HS-27A (cell line): ENCODE measurements at places on chromosomes 7 and 10.
A peak's percentile ranks its signal among the peaks of the same experiment; 100 is the strongest.

DNA sequence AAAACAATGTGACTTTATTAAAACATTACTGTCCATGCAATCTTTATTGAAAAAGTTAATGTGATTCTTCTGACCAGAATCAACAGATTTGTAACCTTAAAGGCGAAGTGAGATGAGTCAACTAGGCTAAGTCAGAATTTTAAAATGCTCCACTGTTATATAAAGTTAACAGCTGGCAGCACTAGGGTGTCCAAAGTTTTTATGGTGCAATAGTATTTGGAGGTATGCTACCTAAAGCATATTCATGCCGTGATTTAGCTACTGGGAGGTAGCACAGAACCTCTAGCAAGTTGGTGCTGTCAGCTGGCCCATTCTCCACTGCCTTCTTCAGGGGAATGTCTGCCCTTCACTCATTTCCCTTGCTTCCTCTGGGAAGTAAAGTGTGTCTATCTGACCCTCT lies 126.7 kb downstream of the RAPGEF5 start:
- no peak for DNase-seq

DNA sequence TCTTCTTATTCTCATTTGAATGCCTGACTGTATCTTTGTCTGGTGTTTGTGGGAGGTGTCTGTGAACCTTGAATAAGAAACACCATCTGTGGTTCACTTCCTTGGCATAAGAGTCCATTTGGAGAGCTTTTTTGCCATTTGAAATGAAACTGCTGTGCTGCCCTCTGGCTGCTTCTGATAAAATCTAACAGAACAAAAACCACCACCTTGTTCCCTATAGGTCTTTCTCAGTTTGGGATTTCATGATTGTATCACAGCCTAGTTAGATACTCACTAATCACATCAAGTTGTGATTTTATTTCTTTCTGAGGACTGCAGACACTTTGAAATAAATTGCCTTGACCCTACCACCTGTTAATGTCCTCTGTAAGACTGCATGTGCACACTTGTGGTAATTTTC lies 102.7 kb upstream of the FAM13C start:
- no peak for DNase-seq

- DNase-seq = no peak
These were observed 10.4 kb downstream of the JCAD start for GRCh38 chr10:30048768-30049517.

DNA sequence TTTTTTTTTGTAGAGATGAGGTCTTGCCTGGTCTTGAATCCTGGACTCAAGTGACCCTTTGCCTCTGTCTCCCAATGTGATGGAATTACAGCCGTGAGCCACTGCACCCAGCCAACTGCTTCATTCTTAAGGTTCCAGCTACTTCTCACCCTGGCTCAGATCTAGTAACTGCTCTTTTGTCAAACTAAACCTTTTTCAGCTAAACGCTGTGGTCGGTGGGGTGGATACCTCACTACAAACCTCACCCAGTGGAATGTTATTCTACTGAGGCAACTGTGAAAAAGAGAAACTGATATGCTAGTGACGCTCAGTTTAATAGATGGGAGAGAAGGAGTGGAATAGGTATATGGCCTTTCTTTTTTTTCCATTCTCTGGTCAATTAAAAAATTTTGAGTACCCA lies 1.7 kb upstream of the MRLN start:
- no peak for DNase-seq

DNA sequence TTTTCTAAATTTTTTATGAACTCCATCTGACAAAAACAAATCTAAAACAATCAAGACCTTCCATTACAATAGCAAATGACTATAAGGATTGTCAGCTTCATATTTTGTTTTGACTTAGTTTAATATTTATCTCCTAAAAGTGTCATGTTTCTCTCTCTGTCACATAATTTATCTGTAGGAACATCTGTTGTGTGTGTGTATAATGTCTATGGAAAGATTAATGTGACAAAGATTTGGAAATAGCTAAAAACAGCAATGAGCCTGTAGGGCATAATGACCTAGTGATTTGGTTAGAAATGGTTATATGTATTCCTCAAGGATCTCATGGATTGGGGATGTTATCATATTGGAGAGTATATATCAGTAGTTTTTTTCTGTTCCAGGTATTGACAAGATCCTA lies 69.6 kb upstream of the MDFIC start:
- no peak for DNase-seq

- no peak for DNase-seq
These were observed 302.4 kb downstream of the PTEN start for GRCh38 chr10:88165849-88166271.

- no peak for DNase-seq
These were observed 26.8 kb upstream of the EGR2 start for GRCh38 chr10:62842983-62843382.

- peak; percentile 70 for DNase-seq
These were observed 61.2 kb upstream of the YAE1 start for GRCh38 chr7:39504963-39505362.

- DNase-seq = no peak
These were observed 20.5 kb downstream of the BNIP3 start for GRCh38 chr10:131961047-131961776.

- DNase-seq = no peak
These were observed 23.1 kb upstream of the DDIT4 start for GRCh38 chr10:72250666-72251065.

GRCh38 chr7:121054925-121055324 lies 66.4 kb downstream of the CPED1 start:
- no peak for DNase-seq

DNA sequence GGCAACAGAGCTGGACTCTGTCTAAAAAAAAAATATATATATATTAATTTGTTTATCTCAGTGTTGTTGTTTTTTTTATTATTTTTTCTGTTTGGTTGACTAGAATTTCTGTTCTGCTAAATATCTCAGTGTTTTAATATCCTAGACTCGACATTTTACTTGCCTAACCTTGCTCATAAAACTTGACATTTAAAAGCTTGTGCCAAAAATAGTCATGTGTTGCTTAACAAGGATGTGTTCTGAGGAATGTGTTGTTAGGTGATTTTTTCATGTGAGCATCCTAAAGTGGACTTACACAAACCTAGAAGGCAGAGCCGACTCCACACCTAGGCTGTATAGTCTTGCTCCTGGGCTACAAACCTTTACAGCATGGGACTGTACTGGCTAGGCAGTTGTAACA lies 23.1 kb downstream of the NRBF2 start:
- DNase-seq = no peak

DNA sequence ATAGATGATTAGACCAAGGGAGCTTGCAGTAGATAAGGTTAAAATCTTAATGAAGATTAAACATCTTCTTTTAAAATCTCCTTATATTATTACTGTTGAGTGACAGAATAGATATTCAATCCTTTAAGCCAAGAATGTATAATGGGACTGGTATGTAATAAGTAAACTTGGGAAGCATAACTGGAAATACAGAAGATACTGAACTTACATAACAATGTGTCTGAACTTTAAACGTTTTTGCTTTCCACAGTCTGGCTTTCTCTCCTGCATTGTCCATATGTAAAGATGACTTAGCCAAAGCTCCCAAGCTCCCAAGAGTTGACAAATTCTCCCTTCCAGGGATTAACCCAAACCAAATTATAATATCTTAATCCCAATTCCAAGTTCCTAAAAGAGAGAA lies 129.8 kb downstream of the KCND2 start:
- no peak for DNase-seq

- no peak for DNase-seq
These were observed 26.9 kb downstream of the CRHR2 start for GRCh38 chr7:30655096-30655970.

- no peak for DNase-seq
These were observed 46.1 kb downstream of the CABCOCO1 start for GRCh38 chr10:61708846-61709245.

GRCh38 chr10:91511549-91512330 lies 101.6 kb downstream of the HECTD2 start:
- DNase-seq = no peak

DNA sequence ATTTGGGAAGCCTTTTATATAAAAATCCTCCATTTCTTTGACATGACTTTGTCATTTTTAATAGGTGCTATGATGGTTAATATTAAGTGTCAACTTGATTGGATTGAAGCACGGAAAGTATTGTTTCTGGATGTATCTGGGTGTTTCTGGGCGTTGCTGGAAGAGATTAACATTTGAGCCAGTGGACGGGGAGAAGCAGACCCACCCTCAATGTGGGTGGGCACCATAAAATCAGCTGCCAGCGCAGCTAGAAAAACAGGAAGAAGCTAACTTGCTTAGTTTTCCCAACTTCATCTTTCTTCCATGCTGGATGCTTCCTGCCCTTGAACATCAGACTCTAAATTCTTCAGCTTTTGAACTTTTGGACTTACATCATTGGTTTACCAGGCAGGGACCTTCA lies 1003.0 kb downstream of the SORCS3 start:
- no peak for DNase-seq

DNA sequence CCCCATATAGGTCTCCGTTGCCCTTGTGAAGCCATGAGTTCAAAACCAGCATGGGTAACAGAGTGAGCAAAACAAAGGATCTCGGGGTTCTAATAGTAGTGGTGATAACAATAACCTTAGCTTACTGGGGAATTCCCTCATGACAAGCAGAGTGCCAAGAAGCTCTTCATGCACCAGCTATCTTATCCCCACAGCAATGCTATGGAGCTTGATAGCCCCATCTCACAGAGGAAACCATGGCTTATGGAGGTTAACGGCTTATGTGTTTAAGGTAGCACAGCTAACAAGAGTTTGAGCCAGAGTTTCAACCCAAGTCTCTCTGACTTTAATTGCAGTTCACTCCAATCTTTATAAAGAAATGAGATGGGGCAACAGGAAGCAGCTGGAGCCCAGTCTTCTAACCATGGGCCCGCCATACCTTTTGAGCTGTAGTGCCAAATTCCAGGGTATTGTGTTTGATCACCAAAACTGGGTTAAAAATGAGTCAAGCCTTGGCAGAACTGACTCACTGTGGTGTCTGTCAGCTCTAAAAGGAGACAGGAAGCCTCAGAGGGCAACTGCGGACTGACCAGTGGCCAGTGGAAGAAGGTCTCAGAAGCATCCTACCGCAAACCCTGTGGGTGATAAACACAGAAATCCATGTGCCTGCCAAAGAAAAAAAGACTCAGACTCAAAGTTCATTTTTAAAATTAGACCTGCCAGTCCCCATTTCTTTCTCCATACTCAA lies 16.5 kb upstream of the PLAU start:
- DNase-seq = peak; percentile 71

DNA sequence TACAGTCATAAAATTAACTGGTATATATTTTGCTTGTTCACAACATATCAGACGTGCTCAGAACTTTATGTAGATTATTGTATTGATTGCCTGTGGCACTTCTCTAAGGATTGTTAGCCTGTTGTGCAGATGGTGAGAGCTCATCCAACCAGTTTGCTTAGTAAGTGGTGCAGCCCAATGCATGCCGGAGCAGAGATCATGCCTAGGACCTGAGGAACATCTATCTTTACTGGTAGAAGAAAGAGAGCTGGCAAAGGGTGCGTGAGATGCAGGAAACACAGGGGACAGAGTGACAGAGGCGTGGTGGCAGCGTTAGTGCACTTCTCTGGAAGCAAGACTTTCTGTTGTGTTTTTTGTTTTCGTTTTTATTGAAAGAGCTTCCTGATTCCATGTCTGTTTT lies 35.9 kb downstream of the CCM2 start:
- DNase-seq = no peak

DNA sequence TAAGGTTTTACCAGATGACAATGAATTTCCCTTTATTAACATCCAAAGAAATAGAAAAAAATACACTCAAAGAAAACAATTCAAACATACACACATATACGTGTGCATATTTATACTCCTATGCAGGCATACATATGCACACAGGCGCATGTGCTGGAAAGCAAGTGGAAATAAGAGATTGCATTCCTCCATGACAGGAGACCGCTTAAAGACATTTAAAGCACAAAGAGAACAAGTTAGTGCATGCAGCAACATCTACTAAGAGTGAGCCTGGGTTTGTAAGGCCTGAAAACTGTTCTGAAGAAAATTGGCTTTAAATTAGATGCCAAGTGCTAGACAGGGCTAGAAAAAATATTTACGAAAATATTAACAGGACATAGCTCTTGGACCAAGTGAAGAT lies 40.1 kb upstream of the PPP1R17 start:
- no peak for DNase-seq

- DNase-seq = no peak
These were observed 16.1 kb upstream of the SEC61G start for GRCh38 chr7:54774785-54775740.

GRCh38 chr10:2150288-2150687 lies 413.0 kb upstream of the ADARB2 start:
- DNase-seq = no peak

- DNase-seq = no peak
These were observed 19.7 kb downstream of the UBE3C start for GRCh38 chr7:157158400-157158799.

- DNase-seq = no peak
These were observed 37.6 kb downstream of the RPS24 start for GRCh38 chr10:78071140-78071856.

GRCh38 chr7:17640730-17641377 lies 299.4 kb downstream of the SNX13 start:
- no peak for DNase-seq

DNA sequence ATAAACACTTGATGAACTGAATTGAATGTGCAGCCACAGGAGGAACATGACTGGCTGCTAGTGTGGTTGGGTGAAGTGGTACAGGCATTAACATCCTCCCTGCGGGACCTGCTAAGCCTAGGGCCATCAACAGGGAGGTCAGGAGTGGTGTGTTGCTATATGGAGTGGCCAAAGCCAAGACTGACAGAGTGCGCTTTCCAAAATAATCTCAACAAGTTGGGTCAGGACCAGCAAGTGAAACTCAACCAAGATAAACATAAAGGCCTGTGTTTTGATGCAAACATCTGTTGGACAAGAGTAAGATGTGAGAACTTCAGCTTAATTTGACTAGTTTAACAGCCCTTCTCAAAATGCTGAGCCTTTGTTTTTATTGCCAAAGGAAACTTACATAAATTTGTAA lies 97.7 kb downstream of the WDFY4 start:
- DNase-seq = no peak

- no peak for DNase-seq
These were observed 6.5 kb downstream of the SNX8 start for GRCh38 chr7:2307690-2308107.

- DNase-seq = no peak
These were observed 29.0 kb downstream of the RASGEF1A start for GRCh38 chr10:43237631-43238446.

DNA sequence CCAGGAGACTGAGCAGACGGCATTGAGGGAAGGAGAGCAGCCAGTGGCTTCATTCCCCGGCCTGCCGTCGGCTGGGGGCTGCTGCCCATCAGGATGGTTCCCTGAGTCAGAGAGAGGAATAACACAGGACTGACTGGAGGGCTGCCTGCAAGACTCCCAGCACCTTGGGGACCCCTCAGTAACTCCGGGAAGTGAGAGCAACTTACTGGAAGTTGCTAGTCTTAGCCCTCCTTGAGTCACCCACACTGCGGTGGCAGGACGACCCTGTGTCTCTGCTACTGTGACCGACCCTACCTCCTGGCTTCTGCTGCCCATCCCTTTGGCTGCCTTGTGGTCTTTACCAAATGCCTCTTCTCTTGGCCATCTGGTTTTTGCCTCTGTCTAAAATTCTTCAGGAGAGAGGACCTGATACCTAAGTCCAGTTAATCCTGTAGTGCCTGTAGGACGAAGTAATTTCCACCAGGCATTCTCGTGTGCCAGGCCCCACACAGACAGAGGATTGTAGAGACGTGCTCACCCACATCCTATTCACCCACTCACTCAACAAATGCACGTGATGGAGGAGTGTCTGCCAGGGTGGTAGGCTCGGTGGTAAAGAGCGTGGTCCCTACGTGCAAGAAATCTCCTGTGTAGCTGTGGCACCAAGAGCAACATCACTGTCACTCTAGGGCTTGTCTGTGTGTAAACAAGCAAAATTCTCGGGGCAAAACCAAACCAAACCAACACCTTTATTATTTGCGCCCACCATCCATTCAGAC lies 156.5 kb downstream of the PRKCQ start:
- no peak for DNase-seq
